Vagina (tissue), 2 donors: ENCODE measurements at places on chromosomes 2 and 18. TPM values are rescaled to one million over a fixed set of nuclear protein-coding genes. Genes with fewer than 3 reads are reported as not detected.

Gene CPS1
- 8.8 TPM for total RNA-seq

Gene UBR3
- total RNA-seq, result 59.2 TPM

Gene RAB31
- total RNA-seq, result 26.0 TPM

DNA sequence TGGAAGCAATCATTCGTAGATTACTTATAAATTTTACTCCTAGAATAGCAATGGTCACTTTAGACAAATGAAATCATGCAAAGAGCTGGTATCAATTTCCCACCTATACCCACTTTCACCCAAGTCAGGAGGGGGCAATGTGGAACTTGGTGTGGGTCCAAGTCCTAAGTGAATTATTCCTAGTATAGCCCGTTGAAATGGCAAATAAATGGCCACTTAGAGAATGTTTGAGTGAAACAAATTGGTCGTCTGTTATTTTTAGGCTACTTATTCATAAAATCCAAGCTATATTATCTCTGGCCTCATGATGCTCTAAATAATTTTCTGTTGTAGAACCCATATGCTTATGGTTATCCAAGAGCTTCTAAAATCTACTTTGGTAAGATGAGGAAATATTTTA, 98.1 kb downstream of the MYO3B start:
- H3K27ac ChIP-seq, result no peak overlapping the region
- no peaks in the 10 kb centered on the region for H3K4me1 ChIP-seq
- no peaks in the 10 kb centered on the region for H3K36me3 ChIP-seq
- no peaks in the 10 kb centered on the region for H3K27me3 ChIP-seq

DNA sequence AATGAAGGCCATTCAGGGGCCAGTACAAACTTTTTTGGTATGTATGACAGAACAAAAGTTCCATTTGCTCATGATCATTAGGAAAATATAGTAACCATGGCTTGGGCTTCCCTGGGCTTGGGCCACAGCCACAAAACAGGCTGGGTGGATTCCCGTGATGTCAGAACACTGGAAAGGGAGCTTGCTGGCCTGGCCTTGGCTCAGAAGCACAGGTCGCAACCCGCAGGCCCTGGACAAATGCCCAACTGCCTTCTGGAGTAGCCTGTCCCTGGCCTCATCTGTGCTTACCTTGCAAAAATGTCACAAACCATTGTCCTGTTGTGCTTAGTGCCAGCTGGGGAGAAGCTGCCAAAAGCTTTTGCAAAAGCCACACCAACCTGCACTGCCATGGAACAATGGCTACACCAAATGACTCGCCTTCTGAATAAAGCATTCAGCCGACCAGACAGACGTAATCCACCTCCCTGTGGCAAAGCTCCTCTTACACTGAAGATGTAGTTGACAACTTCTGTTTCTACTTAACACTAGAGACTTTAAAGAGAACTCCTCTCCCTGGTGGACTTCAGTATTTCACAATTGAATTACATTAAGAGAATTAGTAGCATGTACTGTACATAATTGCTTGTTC, 125.5 kb downstream of the ANKRD44 start:
- no peaks in the 10 kb centered on the region for H3K36me3 ChIP-seq
- H3K4me1 ChIP-seq, result peaks cover 30% of the 10 kb centered on the region
- no peak overlapping the region for H3K4me3 ChIP-seq
- no peaks in the 10 kb centered on the region for H3K27me3 ChIP-seq

Gene MEP1B
- not detected for total RNA-seq

GRCh38 chr2:158482594-158482993, 25.8 kb downstream of the PKP4 start:
- no peak overlapping the region for H3K27ac ChIP-seq
- no peaks in the 10 kb centered on the region for H3K36me3 ChIP-seq
- peaks cover 29% of the 10 kb centered on the region for H3K4me1 ChIP-seq

DNA sequence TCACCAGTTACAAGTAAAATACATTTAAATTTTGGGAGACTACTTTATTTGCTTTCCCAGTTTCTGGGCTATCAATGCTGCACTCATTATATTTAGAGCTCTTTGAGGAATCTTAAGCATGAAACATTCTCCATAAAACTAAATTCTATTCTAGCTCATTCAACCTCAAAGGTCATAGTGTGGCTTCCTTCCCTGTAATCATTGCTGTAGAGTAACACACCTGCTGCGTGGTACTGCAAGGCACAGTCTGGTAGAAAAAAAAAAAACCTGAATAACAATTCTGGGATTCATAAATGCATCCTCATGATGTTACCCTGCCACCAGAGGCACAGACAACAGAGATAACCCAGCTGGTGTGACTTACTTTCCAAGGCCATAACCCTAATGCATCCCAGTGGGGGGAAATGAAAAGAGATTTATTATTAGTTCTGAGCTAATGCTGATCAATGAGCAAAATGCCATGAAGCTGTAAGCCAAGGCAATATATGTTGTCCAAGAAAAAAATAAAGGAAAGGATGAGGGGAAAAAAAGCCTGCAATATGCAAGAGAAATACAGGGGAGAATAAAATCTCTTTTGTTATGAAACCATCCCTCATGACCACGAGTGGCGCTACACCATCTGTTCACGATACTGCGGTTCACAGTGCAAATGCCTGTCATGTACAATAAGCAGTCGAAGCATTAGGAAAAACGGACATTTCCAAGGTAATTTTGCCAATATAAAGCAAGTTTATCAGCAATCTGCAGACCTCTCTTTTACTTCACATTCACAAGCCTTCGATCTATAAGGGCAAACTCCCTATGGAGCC, 1481.6 kb upstream of the PIK3C3 start:
- H3K4me1 ChIP-seq, result no peaks in the 10 kb centered on the region
- H3K27me3 ChIP-seq, result no peaks in the 10 kb centered on the region
- no peak overlapping the region for H3K4me3 ChIP-seq

GRCh38 chr2:101399021-101399799, 11.9 kb upstream of the CREG2 start:
- H3K4me1 ChIP-seq, result no peaks in the 10 kb centered on the region
- no peak for DNase-seq
- no peaks in the 10 kb centered on the region for H3K36me3 ChIP-seq
- no peak overlapping the region for H3K27ac ChIP-seq

- DNase-seq, result no peak
- no peak overlapping the region for H3K27ac ChIP-seq
- no peak overlapping the region for H3K4me3 ChIP-seq
- no peaks in the 10 kb centered on the region for H3K36me3 ChIP-seq
- H3K27me3 ChIP-seq, result no peaks in the 10 kb centered on the region
- peaks cover 39% of the 10 kb centered on the region for H3K4me1 ChIP-seq
Observed at GRCh38 chr2:218885981-218886947, 5.6 kb downstream of the WNT10A start.

Gene ZNF396
- 0.98 TPM for total RNA-seq

- H3K27me3 ChIP-seq, result no peaks in the 10 kb centered on the region
- no peaks in the 10 kb centered on the region for H3K36me3 ChIP-seq
- DNase-seq, result no peak
- peak overlapping the region; percentile 92 for H3K27ac ChIP-seq
Observed at GRCh38 chr2:43178602-43179542, 47.5 kb downstream of the ZFP36L2 start.

- no peaks in the 10 kb centered on the region for H3K27me3 ChIP-seq
- H3K36me3 ChIP-seq, result no peaks in the 10 kb centered on the region
- H3K27ac ChIP-seq, result no peak overlapping the region
- no peak for DNase-seq
Observed at GRCh38 chr2:114400890-114401289, 41.6 kb upstream of the DPP10 start.

Gene NYAP2
- total RNA-seq, result 0.25 TPM

DNA sequence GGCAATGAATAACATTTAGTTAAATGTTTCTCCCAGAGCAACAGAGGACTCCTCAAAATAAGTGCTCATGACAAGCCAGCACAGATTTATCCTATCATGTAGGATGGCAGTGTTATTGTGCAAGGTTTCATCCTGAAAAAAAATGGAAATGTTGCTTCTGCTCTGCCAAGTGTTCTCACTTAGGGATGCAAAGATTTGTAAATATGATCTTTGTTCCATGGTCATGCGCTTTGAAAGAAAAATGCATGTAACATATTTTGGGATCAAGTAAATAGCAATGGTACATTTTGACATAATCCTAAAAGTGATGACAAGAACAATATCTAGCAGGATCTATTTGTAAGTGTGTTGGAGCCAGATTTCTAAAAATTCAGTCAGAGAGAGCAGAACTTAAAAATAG, 229.5 kb upstream of the CCDC150 start:
- H3K4me3 ChIP-seq, result no peak overlapping the region
- H3K27ac ChIP-seq, result no peak overlapping the region
- no peak for DNase-seq

Gene PLGLB2
- total RNA-seq, result 2.0 TPM

Gene PLGLB1
- 2.2 TPM for total RNA-seq

DNA sequence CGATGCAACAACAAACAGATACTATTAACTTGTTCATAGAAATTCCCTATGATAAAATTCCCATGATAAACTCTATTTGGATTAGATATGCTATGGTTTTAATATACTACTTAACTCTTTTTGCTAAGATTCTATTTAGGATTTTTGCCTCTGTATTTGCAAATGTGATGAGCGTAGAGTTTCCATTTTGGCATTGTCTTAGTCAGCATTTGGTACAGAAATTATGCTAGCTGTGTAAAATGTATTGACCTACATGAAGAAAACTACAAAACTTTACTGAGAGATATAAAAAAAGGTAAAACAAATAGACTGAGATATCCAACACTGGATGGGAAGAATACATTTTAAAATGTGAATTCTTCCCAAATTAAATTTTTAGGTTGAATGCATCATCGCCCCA, 29.8 kb upstream of the ARL4C start:
- no peak for DNase-seq
- no peaks in the 10 kb centered on the region for H3K4me1 ChIP-seq
- no peaks in the 10 kb centered on the region for H3K36me3 ChIP-seq
- no peak overlapping the region for H3K27ac ChIP-seq
- H3K27me3 ChIP-seq, result no peaks in the 10 kb centered on the region

DNA sequence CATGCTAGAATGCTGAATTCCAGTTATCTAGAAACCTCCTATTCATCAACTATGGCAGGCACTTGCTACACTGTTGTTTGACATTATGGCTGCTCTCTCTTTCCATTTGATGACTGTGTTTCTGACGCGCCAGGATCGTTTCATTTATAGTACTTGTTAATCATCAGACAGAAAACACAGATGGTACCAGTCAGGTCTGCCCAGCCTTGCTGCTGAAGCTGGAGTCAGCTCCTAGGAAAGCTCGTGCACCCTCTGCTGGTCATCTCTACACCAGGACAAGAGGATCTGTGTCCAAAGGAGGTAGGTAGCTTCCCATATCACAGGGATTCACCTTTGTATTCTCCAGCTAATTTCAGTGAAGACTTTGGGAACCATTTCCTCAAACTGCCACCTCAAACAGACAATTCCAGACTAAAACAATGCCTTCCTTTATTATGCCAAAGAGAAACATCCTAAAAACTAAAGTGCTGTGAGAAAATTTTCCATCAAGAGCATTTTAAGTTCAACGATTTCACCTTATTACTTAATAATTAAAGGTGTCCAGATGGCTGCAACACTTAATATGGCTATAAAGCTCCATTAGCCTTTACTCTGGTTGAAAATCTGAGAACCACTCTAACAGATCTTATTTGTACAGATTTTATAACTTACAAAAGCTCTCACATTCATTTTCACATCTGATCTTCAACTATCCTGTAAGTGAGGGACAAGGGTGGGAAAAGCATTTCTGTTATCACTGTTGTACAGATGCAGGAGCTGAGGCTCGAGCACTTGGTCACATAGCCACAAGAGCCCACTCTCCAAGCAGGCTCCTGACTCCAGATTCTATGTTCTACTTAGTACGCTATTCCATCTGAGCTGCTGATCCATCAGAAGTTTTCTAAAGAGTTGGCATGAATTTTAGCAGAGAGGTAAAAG, 17.5 kb downstream of the METTL8 start:
- H3K4me3 ChIP-seq, result no peak overlapping the region
- peak overlapping the region; percentile 46 for H3K27ac ChIP-seq
- no peaks in the 10 kb centered on the region for H3K36me3 ChIP-seq
- no peak for DNase-seq
- no peaks in the 10 kb centered on the region for H3K27me3 ChIP-seq

DNA sequence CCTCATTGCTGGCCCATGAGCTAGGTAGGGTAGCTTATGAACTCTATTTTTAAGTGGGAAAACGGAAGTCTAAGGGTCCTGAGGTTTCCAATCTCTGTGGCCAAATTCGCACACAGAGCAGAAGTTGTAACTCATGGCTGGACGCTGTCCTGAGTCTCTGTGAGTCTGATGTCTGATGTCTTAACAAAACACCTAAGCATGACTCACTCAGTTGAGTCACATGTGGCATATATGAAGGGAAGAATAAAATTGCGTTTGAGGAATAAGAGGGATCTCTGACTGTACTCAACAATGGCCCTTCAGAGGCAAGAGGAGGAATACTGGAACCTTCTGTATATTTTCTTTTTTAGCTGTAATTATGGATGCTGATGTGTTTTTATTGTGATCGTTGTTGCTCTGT, 569.7 kb downstream of the RIT2 start:
- no peak overlapping the region for H3K27ac ChIP-seq
- H3K27me3 ChIP-seq, result no peaks in the 10 kb centered on the region
- no peak overlapping the region for H3K4me3 ChIP-seq
- DNase-seq, result no peak

DNA sequence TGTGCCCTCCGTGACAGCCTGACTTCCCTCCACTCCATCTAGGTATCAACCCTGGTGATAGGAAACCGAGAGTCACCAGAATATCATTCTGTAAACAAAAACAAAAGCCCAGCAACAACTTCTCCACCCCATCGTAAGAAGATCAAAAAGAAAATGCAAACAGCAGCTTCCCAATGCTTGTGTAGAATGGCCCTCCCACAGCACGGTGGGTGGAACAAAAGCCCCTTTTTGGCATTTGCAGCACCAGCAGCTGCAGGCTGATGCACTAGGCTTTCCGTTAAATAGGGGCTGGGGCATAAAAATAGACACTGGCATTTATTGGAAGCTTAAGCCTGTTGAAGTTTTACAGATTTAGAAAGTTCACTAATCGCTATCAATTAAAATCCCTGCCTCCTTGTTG, 513.0 kb downstream of the GALR1 start:
- no peak overlapping the region for H3K27ac ChIP-seq
- H3K4me1 ChIP-seq, result no peaks in the 10 kb centered on the region
- no peaks in the 10 kb centered on the region for H3K36me3 ChIP-seq
- no peak overlapping the region for H3K4me3 ChIP-seq
- H3K27me3 ChIP-seq, result no peaks in the 10 kb centered on the region

DNA sequence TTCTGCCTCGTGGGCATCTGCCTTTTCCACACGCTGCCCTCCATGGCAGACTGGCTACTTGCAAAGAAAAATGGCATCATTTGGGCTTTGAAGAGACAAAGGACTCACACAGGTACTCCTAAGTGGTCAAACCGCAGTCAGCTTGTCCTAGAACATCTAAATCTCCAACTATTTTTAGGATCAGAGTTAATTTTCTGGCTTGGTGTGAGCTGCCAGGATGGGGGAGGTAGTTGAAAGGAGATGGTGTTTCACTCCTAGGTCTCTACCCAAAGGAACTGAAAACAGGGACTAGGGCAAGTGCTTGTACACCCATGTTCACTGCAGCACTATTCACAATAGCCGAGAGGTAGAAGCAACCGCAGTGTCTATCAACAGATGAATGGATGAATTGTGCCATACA, 107.9 kb upstream of the ATL2 start:
- no peak overlapping the region for H3K4me3 ChIP-seq
- no peaks in the 10 kb centered on the region for H3K27me3 ChIP-seq
- H3K4me1 ChIP-seq, result no peaks in the 10 kb centered on the region
